ENCODE measurements at places on chromosomes 5 and 9.

- no peak for DNase-seq
Measured at GRCh38 chr5:39580702-39581453, 156.1 kb upstream of the DAB2 start.

DNA sequence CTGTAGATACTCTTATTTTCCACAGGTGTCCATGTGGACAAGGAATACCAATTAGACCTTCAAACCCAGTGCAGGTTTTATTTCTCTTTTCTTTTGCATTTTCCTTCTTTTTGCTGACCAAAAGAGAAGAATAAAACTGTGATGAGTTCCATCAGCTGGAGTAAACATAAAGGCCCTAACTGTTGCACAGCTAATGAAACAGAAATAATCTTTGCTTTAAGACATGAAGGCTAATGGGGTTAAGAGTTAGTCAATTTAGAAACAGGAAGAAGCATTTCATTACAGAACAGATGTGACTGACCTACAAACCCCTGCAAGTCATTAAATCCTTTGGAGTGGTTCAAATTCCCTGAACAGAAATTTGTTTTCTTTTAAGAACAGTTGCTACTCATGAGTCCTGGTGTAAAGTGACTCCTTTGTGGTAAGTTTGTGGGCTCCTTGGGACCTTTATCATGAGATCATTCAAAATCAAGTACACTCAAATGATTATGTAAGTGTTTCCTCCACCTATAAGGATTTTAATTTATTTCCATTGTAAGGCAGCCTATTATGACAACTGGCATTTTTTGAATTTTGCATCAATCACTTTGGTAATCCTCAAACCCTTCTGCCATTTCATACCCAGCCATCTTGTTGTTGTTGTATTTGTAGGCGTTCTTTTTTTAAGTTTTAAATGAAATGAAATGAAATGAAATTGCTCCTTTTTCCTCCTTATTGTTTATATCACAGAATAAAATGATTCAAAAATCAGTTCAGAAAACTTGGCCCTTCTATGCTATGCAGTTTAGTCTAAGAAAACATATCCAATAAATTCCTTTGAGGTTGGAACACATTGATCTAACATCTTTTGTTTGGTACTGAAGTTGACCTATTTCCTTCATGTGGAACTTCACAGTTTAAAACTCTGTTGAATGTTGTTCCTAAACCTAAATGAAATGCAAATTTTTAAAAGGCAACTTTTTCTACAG is 1.3 kb downstream of the MINAR2 start:
- no peak for DNase-seq

DNA sequence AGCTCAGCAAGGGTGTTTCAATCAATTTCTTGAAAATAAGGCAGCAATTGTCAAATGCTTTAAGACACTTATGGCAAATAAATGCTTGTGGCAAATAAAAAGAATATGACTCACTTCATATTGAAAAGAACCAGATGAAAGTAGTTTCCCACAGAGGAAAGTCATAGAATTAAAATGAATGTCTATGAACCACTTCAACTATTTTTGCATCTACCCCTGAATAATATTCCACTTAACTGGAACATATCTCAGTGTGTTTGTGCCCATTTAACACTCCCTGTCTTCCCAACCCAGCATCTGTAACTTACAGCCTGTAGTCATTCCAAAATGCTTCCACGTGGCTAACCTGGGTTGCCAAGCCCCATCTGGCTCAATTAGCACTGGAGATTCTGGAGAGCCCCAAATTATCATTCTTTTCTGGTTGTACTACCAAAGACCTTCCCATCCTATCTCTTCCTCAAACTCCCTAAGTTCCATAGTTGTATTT is 84.7 kb downstream of the FEM1C start:
- DNase-seq: no peak

DNA sequence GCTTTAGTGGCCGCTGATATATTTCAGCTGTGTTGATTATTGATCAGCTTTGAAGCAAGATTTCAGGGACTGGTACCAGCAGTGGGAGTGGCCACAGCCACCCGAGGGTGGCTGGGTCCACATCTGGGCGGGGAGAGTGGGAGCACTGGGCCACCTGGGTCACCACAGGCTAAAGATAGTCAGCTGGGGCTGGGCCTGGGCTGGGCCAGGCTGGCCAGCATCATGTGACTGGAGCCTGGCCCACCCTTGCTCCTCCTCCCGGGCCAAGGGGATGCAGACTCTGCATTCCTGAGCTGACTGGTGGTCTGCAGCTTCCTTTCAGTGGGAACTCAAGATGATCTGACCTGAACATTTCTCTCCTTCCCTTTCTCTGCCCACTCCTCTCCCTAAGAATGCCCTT is 27.1 kb downstream of the LARP1 start:
- DNase-seq: no peak

- DNase-seq: peak; percentile 47
Measured at GRCh38 chr9:69173891-69174615, at the start of gene TJP2. TSS of gene TJP2 (plus strand) at chr9:69174277. CDS start at chr9:69174373, 96 bp downstream.

DNA sequence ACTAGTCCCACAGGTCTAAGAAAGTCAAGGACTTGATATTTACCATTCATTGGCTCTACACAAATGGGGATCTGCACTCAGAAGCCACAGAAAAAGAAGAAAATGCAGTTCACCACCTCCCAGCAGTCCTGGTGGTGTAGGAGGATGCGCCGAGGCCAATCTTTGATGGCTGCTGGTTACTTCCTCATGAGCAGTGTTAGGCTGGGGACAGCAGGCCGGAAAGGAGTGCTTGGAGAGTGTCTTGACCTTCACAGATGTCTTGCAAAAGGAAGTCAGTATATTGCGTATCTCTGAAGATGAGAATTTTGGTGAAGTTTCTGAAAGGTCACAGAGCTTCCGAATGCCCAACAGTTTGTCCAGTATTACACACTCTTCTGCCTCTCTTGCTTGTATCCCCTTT is 597.0 kb downstream of the EBF1 start:
- DNase-seq: no peak

- no peak for DNase-seq
Measured at GRCh38 chr5:16774806-16775205, 158.0 kb upstream of the RETREG1 start.

- DNase-seq: no peak
Measured at GRCh38 chr5:110880413-110880812, 141.6 kb downstream of the SLC25A46 start.

DNA sequence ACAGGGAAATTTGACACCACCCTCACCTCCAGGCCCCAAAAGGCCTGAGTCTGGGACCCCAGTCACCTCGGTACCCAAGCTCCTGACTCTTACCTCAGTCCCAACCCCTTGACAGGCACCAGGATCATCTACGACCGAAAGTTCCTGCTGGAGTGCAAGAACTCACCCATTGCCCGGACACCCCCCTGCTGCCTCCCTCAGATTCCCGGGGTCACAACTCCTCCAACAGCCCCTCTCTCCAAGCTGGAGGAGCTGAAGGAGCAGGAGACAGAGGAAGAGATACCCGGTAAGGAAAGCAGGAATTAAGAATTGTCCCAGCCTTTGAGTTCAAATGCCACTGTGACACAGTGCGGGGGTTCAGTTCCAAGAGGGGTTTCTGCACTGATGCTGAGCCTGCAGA is 1.3 kb downstream of the EIF4EBP3 start:
- DNase-seq: no peak

- DNase-seq: no peak
Measured at GRCh38 chr5:54854883-54855581, 130.4 kb downstream of the ESM1 start.

DNA sequence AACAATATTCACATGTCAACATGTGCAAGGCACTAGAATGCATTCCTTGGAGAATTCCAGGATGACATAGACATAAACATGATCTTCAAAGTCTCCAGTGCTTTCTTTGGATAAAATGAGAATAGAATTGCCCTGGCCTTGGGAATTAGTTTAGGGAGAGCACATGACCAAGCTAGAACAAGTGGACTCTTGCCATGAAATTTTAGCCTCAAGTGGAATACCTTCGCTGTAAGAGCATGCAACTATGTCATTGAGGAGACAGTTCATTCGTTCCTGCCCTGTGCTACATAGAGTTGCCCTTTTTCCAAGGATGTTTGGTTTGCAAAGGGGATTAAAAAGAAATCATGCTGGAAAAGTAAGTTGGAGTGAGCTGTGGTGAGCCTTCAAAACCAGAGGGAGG is 42.7 kb downstream of the ZFAND5 start:
- no peak for DNase-seq

- no peak for DNase-seq
Measured at GRCh38 chr5:102529031-102529430, 30.2 kb upstream of the SLCO6A1 start.

- no peak for DNase-seq
Measured at GRCh38 chr9:71323357-71323756, 201.9 kb upstream of the TRPM3 start.

DNA sequence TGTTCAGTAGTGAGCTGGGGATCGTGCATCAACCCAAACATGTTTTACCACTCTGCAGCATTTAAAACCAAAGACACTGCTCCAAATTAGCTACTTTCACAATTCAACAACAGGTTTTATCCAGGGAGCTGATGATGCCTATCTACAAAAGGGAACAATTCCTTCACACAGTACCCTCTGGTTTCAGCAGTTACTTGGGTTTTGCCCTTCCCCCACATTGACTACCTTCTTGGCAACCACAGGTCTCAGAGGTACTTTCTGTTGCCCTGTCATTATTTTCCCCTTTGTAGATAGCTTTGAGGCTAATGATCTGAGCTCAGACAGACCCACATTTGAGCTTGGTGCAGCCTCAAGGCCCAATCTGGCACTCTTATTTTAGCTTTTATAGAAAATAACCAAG is 96.1 kb downstream of the WDR41 start:
- no peak for DNase-seq

DNA sequence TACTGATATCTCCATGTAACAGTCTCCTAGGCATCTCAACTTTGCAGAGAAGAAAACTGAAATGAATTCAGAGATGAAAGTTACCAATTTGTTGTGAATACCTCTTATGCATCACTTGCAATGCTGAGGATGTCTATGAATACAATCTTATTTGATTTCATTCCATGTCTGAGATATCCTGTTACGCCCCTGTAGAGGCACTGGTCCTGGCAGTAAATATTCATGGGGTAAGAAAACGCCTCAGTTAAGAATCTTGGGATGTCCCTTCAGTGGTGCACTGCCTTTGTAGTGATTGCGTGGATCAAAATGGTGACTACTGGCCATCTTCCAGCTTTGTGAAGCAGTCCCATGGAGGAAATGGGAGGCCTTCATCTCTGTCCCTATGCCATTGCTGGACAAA is 229.1 kb upstream of the C9orf72 start:
- DNase-seq: no peak

GRCh38 chr5:485946-486491 is 38.2 kb downstream of the SLC9A3 start:
- no peak for DNase-seq

DNA sequence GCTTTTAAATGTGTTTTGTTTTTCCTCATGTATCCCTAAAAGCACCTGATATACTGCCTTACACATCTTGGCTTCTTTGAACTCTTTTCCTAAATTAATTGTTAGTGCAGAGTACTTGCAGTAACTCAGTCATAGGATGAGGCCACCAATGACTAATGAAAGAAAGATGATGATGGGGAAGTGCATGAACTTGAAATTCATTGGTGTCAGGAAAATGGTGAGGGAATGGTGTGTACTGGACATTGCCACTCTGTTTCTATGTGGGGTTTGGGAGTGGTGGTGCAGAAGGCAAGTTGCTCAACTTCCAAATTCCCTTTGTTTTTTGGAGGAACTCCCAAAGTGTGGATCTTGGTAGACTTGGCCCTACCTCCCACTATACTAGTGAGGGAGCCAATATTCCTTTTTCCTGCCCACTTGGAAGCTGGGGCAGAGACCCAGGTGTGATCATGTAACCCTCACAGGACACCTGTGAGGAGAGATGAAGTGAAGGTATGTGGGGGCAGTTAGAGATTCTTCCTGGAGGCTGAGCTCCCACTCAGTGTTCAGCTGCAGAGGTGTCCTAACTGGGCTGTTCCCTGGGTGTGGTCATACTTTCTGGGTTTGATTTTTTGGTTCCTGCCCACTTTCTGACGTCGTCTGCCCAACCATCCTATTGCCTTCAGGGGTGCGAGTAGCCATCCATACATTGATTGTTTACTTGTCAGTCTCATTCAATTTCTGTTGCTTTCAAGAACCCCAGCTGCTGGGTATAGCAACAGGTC is 298.5 kb downstream of the MAST4 start:
- DNase-seq: no peak

- peak; percentile 45 for DNase-seq
Measured at GRCh38 chr9:134182554-134183085, 18.3 kb upstream of the RNU6ATAC start.

DNA sequence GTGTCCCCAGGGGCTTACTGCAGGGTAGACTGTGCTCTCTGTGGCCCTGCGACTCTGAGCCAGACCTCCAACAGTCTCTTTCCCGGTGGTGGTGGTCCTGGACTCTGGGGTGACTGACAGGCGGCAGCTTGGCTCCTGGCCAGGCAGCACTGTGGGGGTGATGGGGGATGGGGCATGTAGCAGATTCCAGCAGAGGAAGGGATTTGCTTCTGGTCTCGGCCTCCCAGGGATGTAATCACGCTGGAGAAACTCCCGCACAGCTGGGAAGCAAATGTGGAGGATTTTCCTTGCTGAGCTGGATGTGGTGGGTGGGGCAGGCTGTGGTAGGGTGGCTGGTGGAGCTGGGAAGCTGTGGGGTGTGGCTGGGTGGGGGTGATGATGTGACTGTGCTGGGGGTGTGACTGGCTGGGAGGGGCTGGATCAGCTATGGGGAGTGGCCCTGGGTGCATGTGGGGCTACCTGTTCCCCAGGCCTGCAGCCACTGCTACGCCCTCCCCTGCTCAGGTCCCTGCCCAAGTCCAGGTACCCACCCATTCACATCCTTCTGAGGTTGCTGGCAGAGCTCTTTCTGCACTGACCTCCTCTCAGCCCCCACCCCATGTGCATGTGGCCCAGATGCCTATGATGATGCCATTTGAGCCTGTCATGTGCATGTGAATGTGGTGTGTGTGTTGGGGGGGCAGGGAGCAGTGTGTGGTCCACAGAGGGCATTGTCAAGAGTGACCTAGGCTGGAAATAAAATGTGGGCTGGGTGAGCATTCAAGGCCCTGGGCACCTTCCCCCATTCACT is 3.8 kb downstream of the NDST1 start:
- DNase-seq: no peak

DNA sequence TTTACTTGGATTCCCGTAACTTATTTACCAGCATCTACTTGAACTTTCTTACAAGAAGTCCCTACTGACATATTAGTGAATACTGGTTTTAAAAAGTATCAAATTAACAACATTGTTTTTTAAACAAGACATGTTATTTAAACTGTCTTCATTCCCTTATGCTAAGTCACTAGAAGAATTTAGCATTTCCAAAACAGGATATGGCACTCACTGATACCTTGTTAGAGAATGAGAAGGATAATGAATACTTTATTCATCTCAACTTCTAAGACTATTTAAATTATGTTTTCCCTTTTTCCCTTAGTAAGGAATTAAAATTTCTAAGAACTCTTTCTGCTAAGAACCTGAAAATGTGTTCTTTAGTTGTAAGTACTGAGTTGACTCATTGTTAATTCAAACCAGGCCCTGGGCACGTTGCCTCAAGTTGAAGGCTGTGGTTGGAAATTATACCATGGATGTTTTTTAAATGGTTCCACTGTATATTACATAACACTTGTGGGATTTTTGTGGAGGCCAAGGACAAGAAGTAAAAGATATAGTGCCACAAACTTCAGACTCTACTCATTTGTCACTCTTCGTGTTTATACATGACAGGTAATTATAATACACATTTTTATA is 219.0 kb upstream of the EDIL3 start:
- no peak for DNase-seq
